ENCODE measurements at places on chromosomes 2 and 18.

DNA sequence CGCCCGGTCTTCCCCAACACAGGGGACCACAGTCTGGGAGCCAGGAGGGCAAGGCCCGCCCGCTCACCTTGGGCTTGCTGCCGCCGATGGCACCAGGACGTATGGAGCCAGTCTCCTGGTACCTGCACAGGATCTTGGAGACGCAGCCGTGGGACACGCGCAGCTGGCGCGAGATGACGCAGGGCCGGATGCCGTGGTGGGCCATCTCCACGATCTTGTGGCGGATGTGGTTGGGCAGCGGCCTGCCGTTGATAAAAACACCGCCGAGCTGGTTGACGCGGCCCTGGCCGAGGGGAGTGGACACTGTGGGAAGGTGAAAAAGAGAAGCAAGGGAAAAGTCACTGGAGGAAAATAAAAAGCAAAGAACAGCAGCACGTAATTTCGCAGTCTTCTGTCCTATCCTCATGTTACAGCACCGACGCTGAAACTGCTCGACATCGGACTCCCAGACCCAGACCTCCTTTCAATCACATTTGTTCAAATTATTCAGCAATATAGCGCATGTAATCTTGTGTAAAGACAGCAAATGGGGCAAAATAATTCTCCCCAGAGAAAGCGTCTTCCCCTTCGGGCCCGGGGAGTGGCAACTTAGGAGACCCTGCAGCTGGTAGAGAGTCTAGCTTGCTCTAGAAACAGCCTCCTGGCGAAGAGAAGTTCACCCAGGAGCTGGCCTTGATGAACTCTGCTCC is 1.7 kb downstream of the PAX3 start:
- DNase-seq: no peak

GRCh38 chr2:11944311-11944710 is 197.9 kb downstream of the LPIN1 start:
- no peak for DNase-seq

DNA sequence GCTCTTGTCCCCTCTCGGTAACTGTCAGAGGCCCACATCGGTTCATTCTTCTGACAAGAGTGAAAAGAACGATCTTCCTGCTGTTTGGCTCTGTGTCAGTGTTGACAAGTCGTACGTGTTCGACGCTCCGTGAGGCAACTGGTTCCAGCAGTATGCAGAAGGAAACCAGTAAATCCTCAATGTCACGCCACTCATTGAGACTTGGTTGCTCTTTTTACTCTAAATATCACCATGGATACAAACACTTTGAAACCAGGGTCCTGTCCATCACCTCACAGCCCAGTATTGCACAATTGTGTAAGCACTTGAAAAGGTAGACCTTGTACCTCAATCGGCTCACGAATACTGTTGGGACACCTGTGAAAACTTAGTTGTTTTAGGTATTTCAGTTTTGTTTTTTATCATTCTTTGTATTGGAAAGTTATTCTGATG is 136.4 kb downstream of the ZNF407 start:
- no peak for DNase-seq

DNA sequence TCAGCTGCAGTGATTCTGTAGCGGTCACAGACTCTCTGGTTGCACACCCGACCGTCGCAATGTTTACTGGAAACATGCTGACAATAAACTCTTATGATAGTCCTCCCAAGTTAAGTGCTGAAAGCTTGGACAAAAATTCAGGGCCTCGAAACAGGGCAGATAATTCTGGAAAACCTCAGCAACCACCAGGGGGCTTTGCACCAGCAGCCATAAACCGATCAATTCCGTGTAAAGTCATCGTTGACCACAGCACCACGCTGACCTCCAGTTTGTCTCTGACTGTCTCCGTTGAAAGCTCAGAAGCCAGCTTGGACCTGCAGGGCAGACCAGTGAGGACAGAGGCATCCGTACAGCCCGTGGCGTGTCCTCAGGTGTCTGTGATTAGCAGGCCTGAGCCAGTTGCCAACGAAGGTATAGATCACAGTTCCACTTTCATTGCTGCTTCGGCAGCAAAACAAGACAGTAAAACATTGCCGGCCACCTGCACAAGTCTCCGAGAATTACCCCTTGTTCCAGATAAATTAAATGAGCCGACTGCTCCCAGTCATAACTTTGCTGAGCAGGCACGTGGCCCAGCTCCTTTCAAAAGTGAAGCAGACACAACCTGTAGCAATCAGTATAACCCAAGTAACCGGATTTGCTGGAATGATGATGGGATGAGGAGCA is 166.1 kb downstream of the ASXL3 start:
- DNase-seq: no peak

- no peak for DNase-seq
Measured at GRCh38 chr2:152370783-152371182, 35.8 kb downstream of the FMNL2 start.

DNA sequence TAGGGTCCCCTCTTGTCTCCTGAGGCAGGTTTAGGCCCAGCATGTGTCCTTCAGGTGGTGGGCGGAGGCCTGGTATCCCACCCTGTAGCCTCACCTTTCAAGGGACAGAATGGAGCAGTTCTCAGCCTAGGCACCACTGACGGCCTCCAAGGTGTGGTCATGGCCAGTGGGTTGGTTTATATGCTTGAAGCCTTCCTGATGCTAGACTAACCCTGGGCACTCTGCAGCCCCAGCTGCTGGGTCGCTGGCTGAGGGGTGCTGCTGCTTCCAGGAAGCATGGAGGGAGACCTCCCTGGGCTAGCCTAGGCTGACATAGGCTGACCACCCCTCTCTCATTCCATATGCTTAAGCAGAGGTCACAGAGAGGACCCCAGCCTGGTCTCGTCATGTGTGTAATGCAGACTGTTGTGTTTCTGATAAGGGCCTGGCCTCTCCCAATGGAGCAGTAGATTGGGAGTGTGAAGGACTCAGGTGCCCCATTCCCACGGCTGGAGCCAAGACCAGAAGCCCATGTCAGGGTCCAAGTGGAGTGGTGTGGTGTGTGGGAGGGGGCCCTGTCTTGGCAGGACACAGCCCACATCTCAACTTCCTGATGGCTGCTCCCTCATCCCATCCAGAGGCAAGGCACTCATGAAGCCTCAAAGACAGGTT is 206.6 kb downstream of the DYSF start:
- DNase-seq: no peak

DNA sequence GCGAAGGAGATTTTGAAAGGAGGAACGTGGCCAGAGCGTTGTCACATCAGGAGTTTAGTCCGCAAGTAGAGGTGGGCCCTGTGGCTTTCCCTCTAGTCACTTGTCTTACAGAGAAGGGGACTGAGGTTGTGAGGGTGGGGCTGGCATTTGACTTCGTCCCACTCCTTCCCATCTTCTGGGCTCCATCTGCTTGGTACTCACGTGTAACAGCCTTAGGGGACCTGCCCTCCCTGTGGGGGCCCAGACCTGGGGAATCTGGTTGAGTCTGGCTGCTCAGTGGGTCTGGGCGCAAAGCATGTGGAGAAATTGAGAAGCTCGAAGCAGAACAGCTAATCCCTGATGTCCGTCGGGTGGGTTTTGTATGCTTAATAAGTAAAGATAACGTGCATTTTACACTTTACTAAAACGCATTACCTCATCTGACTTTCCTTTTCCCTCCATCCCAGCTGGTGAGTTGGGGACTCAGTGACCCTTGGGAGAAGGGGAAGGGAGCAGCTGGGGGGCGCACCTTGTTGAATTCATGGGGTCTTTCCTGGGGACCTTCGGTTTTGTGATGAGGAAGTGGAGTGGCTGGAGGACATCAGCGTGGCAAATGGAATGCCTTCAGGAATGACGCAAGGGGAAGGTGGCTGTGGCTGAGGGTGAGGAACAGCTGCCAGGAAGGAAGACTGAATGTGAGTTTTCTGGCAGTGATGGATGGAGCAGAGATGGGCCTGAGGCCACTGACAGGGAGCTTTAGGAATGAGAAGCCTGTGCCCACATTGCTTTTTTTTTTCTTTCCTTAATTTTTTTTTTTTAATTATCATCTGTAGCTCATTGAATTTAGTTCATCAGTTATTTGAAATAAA is 44.8 kb downstream of the ASAP2 start:
- no peak for DNase-seq

GRCh38 chr2:191178806-191179514 is 28.2 kb upstream of the STAT4 start:
- no peak for DNase-seq

- no peak for DNase-seq
Measured at GRCh38 chr2:15867194-15868171, 72.9 kb upstream of the MYCN start.

- DNase-seq: no peak
Measured at GRCh38 chr2:176169711-176170110, 12.6 kb downstream of the HOXD3 start.

DNA sequence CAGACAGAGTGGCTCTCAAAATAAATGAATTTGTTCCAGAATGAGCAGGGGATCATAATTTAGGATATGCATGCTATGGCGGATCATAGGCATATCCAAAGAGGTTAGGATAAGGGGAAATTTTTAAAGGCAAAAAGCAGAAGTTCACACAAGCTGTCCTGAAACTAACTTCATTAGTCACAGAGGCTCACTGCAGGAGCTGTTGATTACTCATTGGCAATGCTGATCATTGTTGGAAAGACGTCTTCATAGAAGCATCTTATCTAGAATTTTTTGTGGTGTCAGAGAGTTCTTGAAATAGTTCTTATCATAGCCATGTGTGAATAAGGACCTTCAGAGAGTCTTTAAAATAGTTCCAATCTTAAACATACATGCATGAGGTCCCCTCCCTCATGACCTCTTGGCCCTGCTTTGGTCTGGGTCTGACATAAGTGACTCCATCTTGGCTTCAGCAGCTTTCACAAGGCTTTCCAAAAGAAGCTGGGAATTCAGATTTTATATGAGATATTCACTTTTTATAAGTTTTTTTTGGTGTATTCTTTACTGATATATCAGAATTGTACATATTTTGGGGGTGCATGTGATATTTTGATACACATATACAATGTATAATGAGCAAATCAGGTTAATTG is 7.5 kb upstream of the CCDC195 start:
- no peak for DNase-seq

DNA sequence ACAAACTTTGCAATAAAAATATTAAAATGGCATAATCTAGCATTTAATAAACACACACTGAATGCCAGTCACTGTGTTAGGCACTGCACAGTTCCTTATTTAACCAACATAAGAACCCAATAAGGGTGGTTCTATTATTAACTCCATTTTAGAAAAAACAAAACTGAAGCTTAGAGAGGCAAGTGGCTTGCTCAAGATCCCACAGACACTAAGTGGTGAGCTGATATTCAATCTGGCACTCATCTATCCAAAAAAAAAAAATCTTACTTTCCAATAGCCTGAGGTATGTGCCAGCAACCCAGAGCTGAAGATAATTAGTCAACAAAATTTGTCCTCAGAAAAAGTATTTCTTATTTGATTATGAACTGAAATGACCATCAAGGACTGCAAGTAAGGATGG is 799 bp downstream of the CYTIP start:
- DNase-seq: no peak

- no peak for DNase-seq
Measured at GRCh38 chr2:119748135-119748534, 11.6 kb upstream of the PTPN4 start.

DNA sequence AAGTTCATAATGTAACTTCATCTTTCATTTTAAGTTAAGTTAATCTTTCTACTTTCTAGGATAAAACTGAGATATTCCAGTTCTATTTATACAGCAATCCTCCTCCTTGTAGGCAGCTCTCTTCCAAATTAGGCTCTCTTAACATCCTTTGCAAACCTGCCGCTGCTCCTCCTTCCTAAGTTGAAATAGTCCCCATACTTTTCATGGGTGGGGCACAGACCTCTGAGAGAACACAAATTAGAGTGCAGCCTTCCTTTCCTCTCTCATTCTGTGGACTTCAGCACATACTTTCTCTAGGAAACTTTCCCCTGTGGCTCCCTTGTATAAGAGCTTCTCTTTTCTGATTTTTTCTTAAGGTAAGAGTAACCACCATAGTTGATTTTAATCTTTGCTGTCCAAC is 28.3 kb downstream of the TWSG1 start:
- no peak for DNase-seq

DNA sequence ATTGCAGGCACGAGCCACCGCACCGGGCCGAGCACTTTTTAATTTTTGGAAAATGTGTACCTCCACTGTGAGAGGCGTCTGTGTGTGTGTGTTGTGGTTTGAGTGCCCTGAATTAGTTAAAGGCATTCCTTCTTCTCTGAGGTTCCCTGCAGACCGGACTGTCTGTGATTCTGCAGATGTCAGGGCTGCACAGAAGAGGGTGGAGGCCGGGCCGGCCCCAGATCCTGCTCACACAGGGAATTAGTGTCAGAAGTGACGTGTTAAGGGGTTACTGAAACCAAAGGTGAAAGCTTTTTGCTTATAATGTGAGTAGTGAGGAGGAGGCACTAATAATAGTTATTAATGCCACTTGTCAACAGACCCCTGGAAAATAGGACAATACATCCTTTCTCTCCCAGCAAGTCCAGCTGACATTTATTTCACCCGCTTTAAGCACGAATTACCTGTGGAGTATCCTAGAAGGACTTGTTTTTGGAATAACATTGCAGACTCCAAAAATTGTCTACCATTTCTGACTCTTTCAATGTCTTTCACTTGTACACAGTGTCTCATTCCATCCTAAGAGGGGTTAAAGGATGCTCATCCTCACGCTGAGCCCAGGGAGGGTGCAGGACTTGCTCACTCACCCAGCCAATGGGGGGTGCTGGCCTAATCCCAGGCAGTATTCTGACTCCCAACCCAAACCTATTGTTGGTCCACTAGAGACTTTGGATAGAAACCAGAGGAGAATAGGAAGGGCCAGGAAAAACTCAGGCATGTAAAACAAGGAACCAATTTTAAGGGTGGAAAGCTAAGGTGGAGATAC is 16.2 kb downstream of the ARHGAP25 start:
- DNase-seq: no peak

- DNase-seq: no peak
Measured at GRCh38 chr2:224937887-224938286, 104.4 kb downstream of the DOCK10 start.

- DNase-seq: no peak
Measured at GRCh38 chr18:9740071-9740470, 32.0 kb downstream of the RAB31 start.

GRCh38 chr2:189143925-189144324 is 35.6 kb downstream of the COL5A2 start:
- no peak for DNase-seq

DNA sequence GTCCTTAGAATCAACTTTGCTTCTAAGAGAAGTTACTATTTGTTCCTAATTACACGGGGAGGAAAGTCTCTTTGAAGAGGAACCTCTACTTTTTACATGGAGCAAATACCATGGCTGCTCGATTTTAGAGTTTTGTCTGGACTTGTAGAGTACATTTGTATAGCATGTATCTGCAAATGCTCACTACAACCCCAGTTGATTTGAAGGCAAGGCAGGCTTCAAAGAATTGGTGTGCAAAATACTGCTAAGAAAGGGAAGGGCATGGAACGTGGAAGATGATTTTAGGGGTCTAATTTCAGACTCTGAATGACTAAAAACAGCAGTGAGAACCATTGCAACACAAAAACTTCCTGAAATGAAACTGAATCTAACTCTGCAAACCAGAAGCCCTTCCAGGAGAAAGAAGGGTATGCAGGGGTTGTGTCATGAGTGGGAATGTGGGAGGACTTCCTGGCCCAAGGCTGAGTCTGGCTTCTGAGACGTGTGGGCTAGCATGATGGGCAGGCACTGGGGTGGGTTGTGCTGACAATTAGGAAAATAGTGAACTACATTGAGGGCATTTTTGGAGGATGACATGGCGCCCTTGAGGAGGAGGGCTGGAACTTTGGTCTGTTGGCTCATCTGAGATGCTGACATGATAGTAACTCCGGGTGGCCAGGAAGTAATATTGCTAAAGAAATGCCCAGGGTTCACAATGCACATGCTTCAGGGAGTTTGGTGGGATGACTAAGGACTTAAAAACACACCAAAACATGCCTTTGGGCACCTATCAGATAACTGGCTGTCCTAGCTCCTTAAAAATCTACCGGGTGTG is 18.9 kb upstream of the IL1R2 start:
- DNase-seq: no peak

Data from SK-N-SH (cell line).